Large intestine (tissue), 12 donors: ENCODE measurements at places on chromosomes 7 and 10. TPM values are rescaled to one million over a fixed set of nuclear protein-coding genes. Genes with fewer than 3 reads are reported as not detected.

SHOC2 gene
- polyA plus RNA-seq = 34.3 TPM

AMZ1 gene
- polyA plus RNA-seq = 0.34 TPM

AGMO gene
- 12.7 TPM for polyA plus RNA-seq

TES gene
- polyA plus RNA-seq = 66.4 TPM

OPN4 gene
- not detected for polyA plus RNA-seq

HYAL4 gene
- not detected for polyA plus RNA-seq

NUTM2B gene
- polyA plus RNA-seq = 1.3 TPM

DNA sequence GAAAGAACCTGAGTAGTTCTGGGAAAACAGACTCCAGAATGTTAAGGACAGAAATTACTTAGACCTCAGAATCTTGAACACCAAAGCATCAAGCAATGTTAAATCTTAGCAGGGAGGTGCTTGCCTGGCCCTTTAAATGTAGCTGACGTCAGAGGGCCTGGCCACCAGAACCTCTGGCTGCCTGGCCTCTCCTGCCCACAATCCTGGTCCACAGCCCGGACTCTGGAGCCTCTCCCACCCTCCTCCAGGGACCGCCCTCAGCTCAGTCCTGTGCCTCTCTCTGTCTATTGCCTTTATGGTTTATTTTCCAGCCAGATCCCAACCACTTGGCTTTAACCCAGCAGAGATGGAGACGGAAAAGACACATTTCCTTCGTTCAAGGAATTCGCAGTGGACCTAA, 42.2 kb upstream of the EGR2 start:
- DNase-seq = no peak

DNA sequence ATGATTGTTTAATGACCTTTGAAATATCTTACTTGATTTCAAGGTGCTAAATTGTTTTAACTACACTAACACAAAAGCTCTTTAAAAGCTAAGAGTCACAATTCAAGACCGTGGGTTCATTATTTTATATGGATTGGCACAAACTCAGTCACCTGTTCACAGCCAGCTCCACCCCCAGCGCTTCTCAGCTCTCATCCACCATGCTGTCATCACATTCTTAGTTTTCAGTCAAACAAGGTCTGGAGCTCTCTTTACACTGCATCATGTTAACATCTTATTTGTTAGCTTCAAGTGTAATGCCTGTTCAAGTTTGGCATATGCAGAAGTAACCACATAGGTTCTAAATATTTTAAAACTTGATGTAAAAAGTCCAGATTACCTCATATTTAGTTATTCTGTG, 180.9 kb upstream of the LRRTM3 start:
- no peak for DNase-seq

GRCh38 chr7:142927085-142927745, 6.3 kb downstream of the TRPV5 start:
- no peak for DNase-seq

DNA sequence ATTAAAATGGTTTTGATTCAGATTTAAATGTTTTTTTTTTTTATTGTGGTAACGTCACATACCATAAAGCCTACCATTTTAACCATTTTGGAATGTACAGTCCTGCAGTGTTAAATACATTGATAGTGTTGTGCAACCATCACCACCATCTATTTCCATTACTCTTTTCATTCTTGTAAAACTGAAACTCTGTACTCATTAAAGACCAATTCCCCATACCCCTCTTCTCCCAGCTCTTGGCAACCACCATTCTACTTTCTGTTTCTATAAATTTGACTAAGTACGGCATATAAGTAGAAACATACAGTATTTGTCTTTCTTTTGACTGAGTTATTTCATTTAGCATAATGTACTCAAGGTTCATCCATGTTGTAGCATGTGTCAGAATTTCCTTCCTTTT, 96.2 kb downstream of the EXOC4 start:
- no peak for DNase-seq

DNA sequence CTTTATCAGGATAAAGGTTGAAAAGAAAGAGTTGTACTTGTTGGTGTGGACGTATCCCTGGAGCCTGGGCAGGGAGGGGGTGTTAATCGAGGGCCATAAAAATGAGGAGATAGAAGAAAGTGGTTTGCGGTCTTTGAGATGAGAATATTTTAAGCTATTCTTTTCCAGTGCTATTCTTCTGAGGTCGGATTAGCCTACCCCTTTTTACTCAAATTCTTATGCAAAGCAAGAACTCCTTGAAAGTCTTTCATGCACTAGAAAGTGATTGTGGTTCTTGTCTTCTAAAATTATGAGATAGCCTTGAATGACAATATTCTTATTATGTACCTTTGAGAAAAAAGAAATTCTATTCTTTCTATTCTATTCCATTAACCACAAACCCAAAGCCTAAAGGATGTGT, 201.3 kb upstream of the SEMA3C start:
- DNase-seq = no peak

DNA sequence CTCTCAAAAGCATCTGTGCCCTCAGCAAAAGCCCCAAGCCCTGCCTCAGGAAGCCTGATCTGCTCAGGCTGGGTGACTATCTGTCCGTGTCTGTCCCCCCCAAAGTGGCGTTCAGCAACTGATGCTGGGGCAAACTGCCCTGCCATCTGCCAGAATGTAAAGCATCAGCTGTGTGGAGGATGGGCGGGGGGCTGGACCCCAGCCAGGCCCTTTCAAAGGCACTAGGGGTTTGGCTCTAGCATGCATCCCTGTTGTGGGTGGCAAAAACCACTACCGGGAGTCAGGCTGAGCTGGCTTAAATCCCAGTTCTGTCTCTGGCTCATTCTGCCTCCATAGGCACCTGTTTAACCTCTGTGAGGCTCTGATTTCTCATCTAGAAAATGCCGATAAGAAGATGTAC, 35.5 kb downstream of the GPRIN2 start:
- no peak for DNase-seq

DNA sequence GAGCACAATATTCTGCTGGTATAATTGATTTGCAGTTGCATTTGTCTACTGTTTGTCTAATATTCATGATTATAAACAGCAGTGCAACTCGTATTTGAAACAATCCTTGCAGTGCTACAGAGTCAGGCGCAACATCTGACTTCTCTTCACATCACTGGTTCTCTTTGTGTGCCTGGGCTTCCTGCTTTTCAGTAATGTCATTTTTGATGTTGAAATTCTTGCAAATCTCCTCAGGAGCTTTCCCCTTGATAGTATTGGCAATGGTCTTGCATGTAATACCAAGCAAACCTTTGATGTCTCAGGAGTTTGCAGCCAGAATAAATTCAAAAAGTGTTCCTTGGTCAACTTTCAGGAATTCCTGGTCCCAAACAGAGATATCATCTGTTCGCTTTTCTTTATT, 20.2 kb downstream of the HPS6 start:
- DNase-seq = no peak

DNA sequence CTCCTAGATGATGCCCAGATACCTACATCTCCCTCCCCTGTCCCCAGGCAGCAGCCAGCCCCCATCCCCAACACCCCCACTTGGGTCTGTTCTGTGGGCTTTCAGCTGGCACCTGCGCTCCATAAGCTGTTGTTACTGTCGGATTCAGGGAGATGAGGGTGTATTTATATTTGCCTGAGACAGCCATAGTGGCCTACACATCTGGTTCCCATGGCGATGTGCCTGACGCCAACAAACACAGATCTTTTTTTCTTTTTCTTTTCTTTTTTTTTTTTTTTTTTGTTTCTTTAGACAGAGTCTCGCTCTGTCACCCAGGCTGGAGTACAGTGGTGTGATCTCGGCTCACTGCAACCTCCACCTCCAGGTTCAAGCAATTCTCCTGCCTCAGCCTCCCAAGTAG, 73.1 kb downstream of the CLIP2 start:
- no peak for DNase-seq

GRCh38 chr10:112778579-112778978, 171.5 kb upstream of the TCF7L2 start:
- DNase-seq = no peak

GRCh38 chr7:30549931-30550493, 44.7 kb upstream of the GARS1 start:
- no peak for DNase-seq

DNA sequence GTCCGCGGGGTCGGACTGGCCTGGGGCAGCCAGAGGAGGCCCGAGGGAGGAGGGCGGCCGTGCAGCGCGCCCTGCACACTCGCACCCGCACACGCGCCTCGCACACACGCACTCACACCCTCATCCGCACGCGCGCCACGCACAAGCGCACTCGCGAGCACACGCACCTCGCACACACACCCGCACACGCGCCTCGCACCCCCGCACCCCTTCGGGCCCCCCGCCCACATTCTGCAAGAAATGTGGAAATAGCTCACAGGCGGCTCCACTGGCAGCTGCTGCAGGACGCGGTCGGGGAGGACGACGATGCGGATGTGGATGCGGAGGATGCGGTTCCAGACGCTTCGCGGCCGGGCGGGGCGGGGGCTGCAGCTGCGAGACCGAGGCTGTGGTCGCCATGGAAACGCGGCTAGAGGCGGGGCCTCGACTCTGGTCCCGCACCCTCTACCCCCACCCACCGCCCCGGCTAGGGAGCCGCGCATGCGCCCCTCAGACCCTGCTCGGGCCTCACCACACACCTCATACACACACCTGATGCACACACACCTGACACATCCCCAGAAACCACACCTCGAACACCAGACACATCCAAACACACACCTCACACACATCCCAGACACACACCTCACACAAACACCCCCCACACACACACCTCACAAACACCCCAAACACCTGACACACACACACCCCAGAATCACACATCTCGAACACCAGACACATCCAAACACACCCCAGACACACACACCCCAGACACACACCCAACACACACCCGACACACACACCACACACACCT, at the start of gene CALY:
CALY (minus strand) TSS at position 320 of the 793 bp plus-strand sequence. CDS start 7,907 bp downstream, outside the sequence.
- peak; percentile 36 for DNase-seq

DNA sequence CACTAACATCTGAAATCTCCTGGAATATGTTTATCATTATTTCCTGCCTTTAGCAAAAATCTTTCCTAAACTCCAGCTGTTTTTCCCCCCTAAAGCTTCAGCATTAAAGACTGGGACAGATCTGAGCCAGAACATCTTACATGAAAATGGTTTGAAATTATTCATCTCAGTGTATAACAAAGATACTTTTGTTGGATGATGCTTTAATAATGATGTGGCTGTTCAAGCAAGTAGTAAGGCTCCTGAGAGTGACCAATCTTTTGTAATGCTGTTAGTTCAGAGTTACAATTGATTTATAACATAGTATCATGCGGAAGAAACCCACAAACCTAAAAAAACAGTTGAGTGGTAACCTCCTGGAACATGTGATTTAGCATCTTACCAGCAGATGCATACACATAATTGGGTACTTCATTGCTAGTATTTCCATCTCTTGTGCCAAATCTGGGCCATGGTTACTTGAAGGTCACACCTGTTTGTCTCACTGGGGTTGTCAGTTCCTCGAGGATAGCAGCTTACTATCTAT, 1.5 kb downstream of the BZW2 start:
- no peak for DNase-seq

DNA sequence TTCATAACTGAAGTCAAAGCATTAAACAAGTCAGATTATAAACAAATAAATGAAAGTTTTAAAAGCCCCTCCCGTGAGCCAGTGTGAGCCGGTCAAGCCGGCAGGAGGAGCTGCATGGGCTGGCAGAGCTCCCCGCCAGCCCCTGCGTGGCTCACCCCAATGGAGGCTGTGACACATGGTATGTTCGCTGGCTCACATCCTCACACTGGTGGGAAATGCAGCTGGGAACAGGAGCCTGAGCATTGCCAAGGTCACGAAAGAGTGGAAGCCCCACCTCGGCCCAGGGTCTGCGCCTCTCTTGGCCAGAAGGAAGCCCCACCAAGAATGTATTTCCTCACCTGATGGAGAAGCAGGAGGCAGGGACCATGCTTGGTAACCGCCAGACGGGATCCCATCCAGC, 261.7 kb upstream of the TCERG1L start:
- DNase-seq = no peak

DNA sequence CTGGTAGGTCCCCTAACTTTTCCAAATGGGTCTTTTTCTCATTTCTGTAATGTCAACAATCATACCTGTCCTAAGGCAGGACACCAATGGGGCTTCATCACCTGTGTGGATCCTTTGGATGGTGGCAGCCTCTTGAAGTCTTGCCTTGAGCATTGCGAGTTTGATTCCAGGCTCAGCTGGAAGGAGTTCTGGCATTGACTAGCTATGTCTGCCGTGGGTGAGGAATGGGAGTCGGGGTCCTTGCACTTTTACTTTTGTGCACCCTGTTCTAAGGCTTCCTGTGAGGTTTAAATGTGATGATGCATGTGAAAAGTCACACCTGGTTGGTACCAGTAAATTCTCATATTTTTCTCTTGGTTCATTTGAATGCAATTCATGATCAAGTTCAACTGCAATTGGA, 55.9 kb upstream of the CTBP2 start:
- no peak for DNase-seq

DNA sequence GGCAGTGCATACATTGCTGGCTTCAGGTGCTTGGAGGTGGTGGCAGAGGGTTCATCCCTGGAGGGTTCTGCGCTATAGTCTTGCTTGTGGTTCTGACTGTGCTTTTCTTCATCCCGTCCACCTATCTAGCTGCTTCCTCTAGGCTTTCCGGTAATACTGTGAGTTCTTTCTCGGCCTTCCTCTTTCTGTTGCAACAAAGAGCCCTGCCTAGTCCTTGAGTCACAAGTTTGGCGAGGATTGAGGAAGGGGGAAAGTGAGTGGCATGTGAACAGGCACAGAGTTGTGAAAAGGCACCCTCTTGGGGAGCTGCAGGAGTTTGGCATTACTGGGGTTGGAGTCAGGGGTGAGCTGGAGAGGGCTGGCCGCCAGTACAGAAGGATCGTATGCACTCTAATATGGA, 123.0 kb downstream of the SH2D4B start:
- no peak for DNase-seq

DNA sequence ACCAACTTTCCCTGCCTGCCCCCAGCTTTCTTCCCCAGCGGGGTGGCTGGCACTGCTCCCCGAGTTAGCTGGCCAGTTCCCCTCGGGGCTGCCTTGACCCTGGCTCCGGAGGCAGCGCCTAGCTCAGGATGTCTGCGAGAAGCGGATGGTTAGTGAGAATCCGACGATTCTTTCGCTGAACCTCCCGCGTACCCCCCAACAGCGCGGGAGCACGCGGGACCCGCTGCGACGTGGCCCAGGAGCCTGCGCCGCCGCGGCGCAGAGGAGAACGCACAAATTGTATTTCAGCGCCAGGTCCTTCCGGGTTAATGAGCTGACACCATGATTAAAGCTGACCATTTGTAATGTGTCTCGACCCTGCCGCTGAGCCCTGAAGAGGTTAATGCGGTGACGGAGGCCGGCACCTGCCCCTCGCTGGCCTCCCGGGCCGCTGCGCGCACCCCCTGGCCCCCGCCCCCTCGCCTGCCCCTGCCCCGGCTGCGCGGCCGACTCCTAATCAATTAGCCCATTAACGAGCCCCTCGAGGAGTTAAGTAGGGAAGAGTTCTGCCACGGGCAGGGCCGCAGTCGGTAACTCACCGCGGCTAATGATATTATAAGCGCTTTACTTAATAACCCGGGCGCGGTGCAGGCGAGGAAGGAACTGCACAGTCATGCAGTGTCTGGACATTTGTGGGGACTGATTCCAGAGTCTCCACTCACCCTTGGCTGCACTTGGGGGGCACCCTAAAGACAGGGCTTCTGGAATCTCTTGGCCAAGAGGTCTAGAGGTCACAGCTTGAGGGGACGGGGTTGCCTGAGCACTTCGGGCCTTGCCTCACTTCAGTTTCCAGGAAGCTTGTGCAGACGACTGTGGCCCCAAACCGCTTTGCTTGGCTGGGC, 1.7 kb upstream of the HMX2 start:
- DNase-seq = no peak
